ENCODE measurements at places on chromosomes 12 and 14. TPM values are rescaled to one million over a fixed set of nuclear protein-coding genes. Genes with fewer than 3 reads are reported as not detected.

CLEC12A gene
- polyA plus RNA-seq = 1.9 TPM

DCN gene
- polyA plus RNA-seq = 774 TPM

KCNJ8 gene
- polyA plus RNA-seq = 16.3 TPM

CD27 gene
- 1.1 TPM for polyA plus RNA-seq

SRGAP1 gene
- polyA plus RNA-seq = 13.1 TPM

NYNRIN gene
- 95.5 TPM for polyA plus RNA-seq

GRCh38 chr12:64808110-64808509, 16.3 kb upstream of the TBC1D30 start:
- no peak for DNase-seq

- DNase-seq = no peak
Measured at GRCh38 chr12:50230217-50230616, 53.1 kb downstream of the LIMA1 start.

GRCh38 chr12:12366701-12367481, 10.0 kb downstream of the BORCS5 start:
- no peak for DNase-seq

GRCh38 chr12:63944586-63945228, 100.2 kb downstream of the SRGAP1 start:
- DNase-seq = no peak

- DNase-seq = no peak
Measured at GRCh38 chr12:8637244-8637643, 24.6 kb upstream of the AICDA start.

GRCh38 chr14:65703996-65704395, 291.5 kb downstream of the FUT8 start:
- no peak for DNase-seq

DNA sequence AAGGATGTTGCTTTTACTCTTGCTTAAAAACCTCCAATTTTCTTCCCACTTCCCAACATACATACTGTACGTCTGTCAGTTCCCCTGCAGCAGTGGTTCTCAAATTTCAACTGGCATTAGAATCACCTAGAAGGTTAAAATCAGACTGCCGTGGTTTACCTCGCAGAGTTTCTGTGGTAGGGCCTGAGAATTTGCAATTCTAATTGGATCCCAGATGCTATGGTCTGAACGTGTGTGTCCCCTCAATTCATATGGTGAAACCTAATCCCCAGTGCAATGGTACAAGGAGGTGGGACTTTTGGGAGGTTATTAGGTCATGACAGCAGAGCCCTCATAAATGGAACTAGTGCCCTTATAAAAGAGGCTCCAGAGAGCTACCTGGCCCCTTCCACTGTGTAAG, 226.9 kb downstream of the CRADD start:
- DNase-seq = no peak

DNA sequence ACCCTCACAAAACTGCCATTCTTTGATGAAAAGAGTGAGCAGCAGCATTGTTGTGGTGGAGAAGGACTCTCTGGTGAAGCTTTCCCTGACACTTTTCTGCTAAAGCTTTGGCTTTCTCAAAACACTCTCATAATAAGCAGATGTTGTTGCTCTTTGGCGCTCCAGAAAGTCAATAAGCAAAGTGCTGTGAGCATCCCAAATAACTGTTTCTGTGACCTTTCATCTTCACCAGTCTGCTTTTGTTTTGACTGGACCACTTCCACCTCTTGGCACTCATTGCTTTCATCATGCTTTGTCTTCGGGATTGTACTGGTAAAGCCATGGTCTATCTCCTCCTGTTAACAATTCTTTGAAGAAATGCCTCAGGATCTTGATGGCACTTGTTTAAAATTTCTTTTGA, 424.7 kb upstream of the TMPO start:
- DNase-seq = no peak

GRCh38 chr12:57726884-57727757, 11.4 kb downstream of the AGAP2 start:
- no peak for DNase-seq

GRCh38 chr14:77485256-77485655, 13.4 kb downstream of the ISM2 start:
- no peak for DNase-seq

- no peak for DNase-seq
Measured at GRCh38 chr14:35406506-35407305, 2.2 kb upstream of the NFKBIA start.

All from left renal pelvis (tissue), 4 donors.